ENCODE measurements at places on chromosomes 2 and 18. TPM values are rescaled to one million over a fixed set of nuclear protein-coding genes. Genes with fewer than 3 reads are reported as not detected.

The LRP1B gene
- total RNA-seq = under 0.01 TPM

The UGT1A8 gene
- 0.71 TPM for total RNA-seq

The ASB18 gene
- total RNA-seq = not detected

The UGT1A3 gene
- total RNA-seq = not detected

The ACP1 gene
- total RNA-seq = 104 TPM

The CACNB4 gene
- total RNA-seq = 1.1 TPM

The SERPINB10 gene
- total RNA-seq = not detected

The GRP gene
- not detected for total RNA-seq

The FTCDNL1 gene
- total RNA-seq = 1.00 TPM

The RFX8 gene
- 2.0 TPM for total RNA-seq

The DNAJC5G gene
- total RNA-seq = not detected

The SKA1 gene
- 6.6 TPM for total RNA-seq

The FAM161A gene
- total RNA-seq = 1.9 TPM

The RAPGEF4 gene
- total RNA-seq = 1.9 TPM

The SERPINB3 gene
- not detected for total RNA-seq

The NGEF gene
- 0.74 TPM for total RNA-seq

The KIF3C gene
- 7.0 TPM for total RNA-seq

The RSAD2 gene
- 0.55 TPM for total RNA-seq

The SCN3A gene
- 1.00 TPM for total RNA-seq
